Activated CD4-positive, alpha-beta T cell treated with anti-CD3 and anti-CD28 coated beads, Interleukin-2, amount 50 U/mL, for 24 hours (primary cell): ENCODE measurements at places on chromosomes 13 and 19.

DNA sequence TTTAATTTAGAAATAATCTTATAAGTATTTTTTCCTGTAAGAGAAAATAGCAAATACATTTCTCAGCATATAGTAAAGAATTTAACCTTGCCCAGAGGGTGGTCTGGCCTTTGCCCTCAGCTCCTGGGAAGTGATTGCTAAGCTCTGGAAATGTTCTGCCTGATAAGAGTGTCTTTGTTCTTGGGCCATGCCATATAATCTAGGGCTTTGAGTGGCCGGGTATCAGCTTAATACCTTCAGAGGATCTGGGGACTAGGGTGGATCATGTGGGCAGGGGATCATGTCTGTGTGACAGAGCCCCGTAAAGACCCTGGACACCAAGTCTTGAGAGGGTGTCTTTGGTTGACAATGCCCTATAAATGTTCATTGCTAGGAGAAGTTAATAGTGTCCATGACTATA is 1032.4 kb upstream of the MIR17HG start:
- DNase-seq = no peak

GRCh38 chr19:1214862-1215731 is 9.5 kb downstream of the STK11 start:
- DNase-seq = no peak

DNA sequence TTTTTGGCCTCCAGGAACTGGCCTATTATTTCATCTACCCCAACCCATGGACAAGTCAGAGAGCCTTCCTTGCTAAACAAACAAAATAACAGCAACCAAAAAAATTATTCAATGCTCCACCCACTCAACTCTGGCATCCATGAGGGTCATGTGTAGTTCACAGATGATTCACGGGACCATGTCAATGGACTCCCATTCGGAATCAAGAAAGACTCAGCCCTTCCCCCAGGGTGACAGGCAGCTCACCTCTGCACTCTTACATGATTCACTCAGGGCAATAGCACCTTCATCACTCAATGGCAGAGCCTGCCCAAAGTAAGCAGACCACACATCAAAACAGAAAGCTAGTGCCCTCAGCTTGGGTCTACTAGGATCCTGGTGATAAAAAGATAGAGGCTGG is 14.3 kb upstream of the SCEL start:
- DNase-seq = no peak

DNA sequence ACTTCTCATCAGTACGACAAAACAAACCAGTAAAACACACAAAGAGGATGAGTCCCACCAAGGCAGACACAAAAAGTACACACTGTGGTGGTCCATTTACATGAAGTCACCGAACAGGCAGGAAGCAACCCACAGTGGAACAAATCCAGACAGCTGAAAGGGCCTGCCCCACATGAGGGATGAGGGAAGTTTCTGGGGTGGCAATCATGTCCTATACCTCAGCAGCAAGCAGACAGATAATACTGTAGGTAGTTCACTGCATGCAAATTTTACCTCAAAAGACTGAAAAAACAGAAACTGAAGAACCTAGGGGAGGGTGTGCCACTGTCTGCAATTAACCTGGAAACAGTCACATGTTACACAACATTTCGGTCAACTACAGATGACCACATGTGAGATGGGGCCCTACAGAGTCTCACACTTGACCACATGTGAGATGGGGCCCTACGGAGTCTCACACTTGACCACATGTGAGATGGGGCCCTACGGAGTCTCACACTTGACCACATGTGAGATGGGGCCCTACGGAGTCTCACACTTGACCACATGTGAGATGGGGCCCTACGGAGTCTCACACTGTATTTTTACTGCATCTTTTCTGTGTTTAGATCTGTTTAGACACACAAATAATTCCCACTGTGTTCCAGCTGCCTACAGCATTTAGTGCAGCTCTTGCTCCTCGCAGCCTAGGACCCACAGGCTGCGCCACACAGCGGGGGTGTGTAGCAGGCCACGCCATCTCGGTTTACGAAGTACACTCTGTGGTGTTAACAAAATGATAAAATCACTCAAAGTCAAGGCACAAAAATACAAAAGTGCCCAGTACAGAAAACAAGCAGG is 22.2 kb downstream of the PCID2 start:
- DNase-seq = no peak

- no peak for DNase-seq
These were observed 12.1 kb upstream of the FCGBP start for GRCh38 chr19:39946532-39946931.

DNA sequence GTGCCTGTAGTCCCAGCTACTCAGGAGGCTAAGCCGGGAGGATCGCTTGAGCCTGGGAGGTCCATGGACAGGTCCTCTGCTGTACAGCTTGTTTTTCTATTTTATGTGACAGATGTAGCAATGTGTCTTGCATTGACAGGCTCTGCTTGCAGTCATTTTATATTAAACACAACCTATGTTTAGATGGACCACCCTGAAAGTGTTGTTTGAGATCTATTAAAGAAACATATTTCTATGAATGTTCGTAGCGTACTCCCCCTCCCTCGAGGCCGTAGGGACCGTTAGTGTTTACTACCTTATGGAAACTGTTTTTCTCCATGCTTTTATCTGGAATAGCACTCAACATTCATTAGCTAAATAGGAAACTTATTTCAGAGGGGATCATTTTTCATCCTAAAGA is 64.9 kb upstream of the RNF113B start:
- DNase-seq = no peak

DNA sequence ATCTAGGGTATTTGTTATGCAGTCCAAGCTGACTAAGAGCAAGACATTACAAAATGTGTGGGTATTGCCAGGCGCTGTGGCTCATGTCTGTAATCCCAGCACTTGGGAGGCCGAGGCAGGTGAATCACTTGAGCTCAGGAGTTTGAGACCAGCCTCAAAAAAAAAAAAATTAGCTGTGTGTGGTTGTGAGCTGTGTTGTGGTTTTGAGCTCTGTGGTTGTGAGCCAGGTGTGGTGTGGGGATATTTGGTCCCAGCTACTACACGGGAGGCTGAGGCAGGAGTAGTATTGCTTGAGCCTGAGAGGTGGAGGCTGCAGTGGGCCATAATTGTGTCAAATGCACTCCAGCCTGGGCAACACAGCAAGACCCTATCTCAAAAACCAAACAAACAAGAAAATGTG is 5.6 kb upstream of the KEAP1 start:
- no peak for DNase-seq

- no peak for DNase-seq
These were observed 16.0 kb downstream of the SMAD9 start for GRCh38 chr13:36903925-36904595.

DNA sequence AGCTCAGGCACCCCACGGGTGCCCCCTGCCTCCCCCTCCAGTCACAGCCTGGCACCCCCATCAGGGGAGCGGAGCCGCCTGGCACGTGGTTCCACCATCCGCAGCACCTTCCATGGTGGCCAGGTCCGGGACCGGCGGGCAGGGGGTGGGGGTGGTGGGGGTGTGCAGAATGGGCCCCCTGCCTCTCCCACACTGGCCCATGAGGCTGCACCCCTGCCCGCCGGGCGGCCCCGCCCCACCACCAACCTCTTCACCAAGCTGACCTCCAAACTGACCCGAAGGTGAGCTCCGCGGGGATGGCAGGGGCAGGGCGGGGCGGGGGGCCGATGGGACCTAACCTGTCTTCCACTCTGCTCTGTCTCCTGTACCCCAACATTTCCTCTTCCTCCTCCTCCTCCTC is 25.0 kb downstream of the CKM start:
- DNase-seq = no peak

GRCh38 chr19:2355168-2356035 is 4.7 kb upstream of the TMPRSS9 start:
- no peak for DNase-seq

DNA sequence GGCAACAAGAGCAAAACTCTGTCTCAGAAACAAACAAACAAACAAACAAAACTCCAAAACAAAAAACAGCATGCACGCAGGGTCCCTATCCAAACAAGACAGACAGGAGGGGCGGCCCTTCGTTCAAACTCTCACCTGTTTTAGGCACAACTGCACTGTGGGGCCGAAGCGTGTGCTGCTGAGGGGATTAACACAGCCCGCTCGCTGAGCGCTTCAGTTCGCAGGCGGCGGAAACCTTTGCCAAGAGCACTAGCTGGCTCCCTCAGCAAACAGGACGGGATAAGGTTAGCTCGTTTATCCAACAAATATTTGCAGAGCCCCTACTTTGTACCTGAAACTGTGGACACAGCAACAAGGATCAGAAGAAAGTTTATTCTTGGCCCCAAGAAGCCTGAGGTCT is 1.6 kb upstream of the ADPRHL1 start:
- DNase-seq = no peak

GRCh38 chr13:30696278-30697176 is 38.8 kb upstream of the ALOX5AP start:
- DNase-seq = no peak

GRCh38 chr13:55577082-55577846 is 1563.5 kb upstream of the PRR20A start:
- DNase-seq = no peak

- no peak for DNase-seq
These were observed 47.5 kb downstream of the NFIC start for GRCh38 chr19:3413796-3414327.
